ENCODE measurements at places on chromosomes 5 and 9.

GRCh38 chr9:104555521-104555920, 13.4 kb upstream of the OR13C8 start:
- no peak for DNase-seq

DNA sequence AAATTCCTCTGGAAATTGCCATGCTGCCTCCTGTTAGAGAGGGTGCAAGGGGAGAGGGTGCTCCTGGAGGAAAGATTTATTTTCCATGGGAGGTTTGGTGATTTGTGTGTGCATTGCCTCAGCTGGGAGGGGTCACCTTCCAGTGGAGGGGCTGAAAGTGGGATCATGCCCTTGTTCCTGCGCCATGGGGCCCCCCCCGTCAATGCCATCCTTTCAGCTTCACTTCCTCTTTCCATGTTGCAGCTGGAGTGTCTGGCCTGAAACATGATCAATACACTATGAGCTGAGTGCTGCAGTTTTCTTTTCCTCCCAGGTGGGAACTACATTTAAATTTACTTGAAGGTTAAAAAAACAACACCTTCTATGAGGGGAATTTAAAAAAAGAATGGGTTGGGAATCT, 176.8 kb downstream of the MELK start:
- no peak for DNase-seq

GRCh38 chr9:29844251-29844650, 2271.0 kb upstream of the C9orf72 start:
- DNase-seq = no peak

DNA sequence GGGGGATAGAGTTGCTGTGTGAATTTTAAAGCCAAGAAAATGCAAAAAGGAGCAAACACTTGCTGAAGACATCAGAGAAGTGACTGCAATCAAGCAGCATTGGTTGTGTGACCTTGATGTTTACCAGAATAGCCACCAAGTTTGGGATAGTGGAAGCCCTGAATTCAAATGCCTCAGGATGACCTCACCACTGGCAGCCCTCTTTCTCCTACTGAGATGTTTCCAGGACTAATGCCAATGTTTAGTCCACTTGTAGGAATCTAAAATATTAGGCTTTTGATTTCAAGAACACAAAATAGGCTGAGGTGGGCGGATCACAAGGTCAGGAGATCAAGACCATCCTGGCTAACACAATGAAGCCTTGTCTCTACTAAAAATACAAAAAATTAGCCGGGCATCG, 112.2 kb upstream of the NUDT12 start:
- no peak for DNase-seq

DNA sequence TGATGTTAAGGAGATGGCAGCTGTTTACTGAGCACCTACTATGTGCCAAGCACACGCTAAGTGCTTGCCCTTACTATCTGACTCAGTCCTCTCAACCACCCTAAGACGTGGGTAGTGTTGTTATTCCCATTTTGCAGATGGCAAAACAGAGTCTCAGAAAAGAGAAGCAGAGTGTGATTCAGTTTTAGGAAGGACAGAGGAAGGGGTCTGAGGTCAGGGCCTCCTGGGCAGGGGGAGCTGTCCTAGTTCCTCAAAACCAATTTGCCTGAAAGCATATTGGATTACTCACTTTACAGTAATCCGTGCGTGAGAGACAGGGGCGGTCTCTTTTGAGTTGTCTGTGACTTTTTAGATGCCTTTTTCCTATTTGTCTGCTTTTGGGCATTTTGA, 23.2 kb downstream of the DNM1 start:
- no peak for DNase-seq

DNA sequence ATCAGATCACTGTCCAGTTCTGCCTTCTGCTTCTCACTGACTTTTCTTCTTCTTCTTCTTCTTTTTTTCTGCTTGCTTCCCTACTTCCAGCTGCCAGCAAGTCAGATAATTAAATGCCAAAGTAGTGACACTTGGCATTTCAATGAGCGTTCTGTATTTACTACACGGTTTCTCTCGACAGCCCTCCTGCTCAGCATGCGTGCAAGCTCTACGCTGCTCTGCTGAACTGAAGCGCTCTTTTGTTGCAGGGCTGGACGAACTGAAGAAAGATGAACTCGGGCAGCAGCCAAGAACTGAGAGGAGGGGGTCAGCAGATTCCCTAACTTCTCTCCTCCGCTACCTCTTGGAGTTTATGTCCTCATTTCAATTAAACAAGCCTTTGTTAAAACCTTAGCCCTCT, 319.1 kb downstream of the GLIS3 start:
- DNase-seq = no peak

DNA sequence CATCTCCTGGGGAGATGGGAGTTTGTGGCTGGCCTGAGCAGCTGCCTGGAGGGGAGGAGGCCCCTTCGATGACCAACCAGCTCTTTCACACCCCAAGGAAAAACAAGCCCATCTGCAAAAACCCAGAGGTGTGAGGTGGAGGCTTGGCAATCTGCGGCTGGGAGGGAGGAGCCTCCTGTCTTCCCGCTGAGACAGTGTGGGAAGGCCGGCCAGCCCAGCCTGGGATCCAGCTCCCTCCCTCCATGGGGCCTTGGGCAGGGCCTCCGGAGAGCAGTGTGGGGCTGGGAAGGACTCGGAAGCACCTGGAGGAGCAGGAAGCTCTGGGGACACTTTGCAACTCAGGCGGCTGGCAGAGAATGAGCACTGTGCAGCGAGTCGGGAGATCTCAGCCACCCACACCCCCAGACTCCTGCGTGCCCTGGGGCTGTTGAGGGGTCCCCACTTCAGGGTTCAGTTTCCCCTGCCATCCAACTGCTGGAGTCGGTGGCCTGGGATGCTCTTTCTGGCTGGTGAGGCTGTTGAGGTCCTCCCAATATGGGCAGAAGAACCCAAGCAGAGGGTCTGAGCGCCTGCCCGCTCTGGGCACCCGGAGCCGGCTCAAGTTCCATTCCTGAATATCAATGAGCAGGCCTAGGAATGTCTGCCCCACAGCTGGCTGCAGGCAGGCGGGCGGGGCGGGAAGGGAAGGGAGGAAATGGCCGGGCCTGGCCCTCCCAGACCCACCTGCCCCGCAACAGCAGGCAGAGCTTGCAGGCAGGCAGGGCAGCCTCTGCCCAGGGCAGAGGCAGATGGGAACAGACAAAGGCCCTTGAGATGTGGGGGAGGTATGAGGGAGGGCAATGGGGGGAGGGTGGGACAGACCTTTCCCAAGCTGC, 101.1 kb downstream of the FGF18 start:
- DNase-seq = no peak

- no peak for DNase-seq
Measured at GRCh38 chr5:132455614-132456115, 34.9 kb downstream of the IRF1 start.
